ENCODE measurements at places on chromosomes 3 and 15.

- no peak for DNase-seq
These were observed 14.5 kb downstream of the BMF start for GRCh38 chr15:40094156-40094555.

DNA sequence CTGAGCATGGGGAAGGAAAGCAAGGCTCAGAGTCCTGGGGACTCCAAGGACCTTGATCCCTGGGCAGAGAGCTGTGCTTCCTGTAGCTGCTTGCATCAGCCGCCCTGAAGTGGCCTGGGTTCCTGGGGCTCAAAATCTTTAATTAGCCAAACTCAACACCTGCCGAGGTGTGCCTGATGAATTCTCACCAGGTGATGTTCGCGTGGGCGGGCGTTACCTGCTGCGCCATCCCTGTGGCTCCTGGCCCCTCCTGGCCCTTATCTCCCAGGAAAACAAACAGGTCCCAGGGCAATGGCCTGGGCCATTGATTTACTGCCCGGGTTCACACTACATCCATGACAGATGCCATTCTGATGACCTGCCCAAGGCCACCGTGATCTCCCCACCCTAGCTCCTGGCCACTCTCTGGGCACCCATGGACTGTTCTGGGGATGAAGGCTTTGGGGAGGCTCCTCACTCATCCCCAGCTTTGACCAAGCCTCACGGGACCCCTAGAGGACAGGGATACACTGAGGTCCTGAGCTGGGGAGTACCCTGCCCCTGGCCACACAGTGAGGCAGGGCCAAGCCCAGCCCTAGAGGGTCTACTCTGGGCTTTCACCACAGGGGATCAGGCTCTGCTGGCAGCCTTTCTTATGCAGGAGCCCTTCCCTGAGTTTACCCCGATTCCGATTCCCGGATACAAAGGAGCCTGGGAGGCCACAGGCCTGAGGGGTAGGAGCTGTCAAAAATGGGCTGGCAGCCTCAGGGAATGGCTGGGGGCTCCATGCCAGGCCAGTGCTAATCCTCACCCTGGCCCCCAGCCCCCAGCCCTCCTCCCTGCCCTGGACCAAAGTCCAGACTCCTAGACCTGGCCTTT is 5.7 kb downstream of the SLC38A3 start:
- DNase-seq, result no peak

- DNase-seq, result no peak
These were observed 537.7 kb upstream of the MDFIC2 start for GRCh38 chr3:70849911-70850699.

- no peak for DNase-seq
These were observed 28.7 kb downstream of the SEMA5B start for GRCh38 chr3:122998856-122999255.

DNA sequence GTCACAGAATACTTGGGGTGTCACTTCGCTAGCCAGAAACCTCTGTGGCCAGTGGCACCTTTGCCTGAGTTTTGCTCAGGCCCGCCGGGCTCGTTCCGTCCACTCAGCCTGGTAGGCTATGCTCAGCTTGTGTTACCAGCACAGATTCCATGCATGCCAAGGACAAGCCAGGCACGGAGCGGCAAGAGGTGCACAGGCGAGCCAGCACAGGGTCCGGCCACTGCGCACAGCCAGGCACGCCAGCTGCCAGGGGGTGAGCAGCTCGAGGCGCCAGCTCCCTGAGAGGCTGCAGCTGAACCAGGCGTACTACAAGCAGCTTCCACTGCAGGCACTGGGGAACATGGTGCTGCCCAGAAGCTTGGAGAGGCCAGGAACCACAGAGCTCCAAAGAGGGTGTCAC is 14.7 kb downstream of the PCYT1A start:
- no peak for DNase-seq

- DNase-seq, result no peak
These were observed 70.9 kb downstream of the CGGBP1 start for GRCh38 chr3:87987952-87988351.

GRCh38 chr3:32176989-32177701 is 61.3 kb upstream of the CMTM8 start:
- DNase-seq, result peak; percentile 18

DNA sequence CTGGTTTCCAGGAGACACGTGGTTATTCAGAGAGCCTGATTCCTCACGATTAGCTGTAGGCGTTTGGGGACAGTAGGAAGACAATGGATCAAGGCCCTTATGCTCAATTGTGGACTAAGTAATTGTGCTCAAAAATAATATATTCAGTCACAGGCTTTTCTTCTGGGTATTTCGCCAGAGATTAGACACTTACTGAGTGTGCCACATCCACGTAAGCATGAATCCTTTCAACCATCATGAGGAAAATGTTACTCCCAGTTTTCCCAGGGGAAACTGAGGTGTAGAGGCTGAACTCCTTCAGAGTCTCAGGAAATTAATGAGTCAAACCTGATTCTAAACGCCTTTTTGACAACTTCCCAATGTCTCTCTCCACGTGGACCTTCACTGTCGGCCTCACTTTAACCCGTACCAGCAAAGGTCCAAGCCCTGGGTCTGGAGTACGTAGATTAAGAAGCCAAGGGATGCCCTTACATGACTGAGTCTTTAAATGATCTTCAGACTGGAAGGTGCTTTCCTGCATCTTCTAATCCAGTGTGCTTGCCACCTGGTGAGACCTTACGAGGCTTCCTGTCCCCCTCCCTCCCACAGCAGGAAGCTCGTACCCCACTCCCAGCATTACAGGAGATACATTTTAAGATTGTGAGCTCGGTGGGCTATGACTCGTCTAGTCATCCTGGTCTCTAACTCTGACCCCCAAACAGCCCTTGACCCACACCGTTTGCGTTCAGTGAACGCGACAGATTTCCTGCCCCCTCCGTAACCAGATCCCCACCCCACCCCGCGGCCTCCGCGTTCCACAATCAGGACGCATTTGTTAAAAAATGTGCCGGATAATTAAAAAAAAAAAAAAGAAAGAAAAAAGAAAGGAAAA is 1.7 kb downstream of the PKM start:
- no peak for DNase-seq

Measured in NCI-H1436 (cell line).